ENCODE measurements at places on chromosomes 6 and 20.

- DNase-seq = peak; percentile 85
Observed at GRCh38 chr6:164832410-164832809, 477.0 kb downstream of the C6orf118 start.

DNA sequence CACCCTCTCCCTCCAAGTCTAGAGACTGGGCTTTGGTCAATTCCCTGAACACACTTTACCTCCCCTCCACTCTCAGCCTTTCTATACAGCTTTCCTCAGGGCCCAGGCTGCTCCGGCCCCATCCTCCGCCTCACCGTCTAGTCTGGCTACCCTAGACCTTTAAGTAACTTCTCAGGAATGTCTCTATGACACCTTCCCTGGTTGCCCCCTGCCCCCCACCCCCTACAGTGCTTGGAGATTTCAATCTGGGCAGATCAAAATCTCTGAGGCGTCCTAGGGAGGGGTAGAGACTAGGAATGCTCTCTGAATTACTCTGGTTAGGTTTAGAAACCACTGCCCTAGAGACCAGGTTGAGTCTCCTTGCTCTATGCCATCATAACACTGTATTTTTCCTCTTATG is 6.1 kb downstream of the UBE2J1 start:
- DNase-seq = no peak

DNA sequence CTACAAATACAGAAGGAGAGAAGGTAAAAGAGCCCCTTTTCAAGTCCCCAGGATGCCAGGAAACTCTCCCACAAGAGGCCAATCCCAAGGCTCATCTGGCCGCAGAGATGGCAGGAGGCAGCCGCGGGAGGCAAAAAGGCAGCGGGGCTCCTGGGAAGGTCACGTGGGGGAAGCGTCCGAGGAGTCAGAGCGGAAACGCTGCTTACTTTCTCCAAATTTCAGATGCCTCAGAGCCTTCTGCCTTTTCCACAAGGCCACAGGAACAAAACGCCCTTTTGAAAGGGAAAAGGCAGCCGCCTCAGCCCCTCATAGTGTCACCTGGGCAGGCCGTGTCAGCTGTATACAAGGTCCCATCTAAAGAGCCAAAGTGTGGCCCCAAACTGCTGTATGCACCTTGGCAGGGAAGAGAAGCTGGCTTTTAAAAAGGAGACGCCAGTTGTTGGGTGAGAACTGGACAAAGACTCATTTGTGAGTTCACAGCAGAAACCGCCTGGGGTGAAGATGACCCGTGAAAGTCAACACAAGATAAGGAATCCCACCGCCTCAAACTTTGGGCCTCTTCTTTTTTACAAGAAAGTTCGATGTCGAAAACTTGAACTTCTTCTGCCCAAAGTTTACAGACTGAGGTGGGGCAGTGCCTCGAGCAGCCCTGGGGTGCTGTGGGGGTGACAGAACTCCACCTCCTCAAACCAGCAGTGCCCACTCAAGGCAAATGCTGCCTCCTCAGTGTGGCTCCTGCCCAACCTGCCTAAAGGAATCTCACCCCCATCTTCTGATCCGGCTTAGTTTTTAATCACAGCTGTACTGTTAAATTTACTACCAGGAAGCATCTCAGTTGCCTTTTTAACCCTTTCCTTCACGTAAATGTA is 45.4 kb downstream of the EZR start:
- no peak for DNase-seq

- DNase-seq = no peak
Observed at GRCh38 chr6:87742106-87742505, 40.1 kb upstream of the AKIRIN2 start.

GRCh38 chr6:30742316-30743098 is at the start of gene FLOT1:
Gene FLOT1 (minus strand): TSS chr6:30742687. CDS start chr6:30742189, 498 bp downstream.
- peak; percentile 93 for DNase-seq

DNA sequence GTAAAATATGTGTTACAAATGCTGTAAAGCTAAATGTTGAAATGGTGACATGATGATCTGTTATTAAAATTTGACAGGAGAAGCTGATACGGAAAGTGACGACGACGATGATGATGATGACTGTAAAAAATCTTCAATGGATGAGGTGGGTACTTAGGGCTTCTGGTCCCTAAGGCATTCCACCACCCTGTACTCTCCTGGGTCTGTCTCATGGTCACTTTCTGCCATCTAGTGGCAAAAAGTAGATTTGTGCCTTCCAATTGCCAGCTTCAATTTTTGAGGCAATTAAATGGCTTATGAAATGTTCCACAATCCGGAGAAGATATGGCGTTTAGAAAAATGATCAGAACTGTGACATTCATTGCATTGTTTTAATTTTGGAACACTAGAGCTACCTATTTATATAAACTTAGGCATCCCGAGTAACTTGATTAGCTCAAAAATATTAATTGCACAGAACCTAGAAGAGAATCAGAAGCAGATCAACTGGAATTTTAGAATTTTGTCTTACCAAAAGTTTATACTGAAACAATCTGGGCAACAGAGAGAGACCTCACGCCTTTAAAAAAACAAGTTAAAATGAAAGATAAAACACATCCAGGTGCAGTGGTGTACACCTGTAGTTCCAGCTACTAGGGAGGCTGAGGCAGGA is 346.5 kb upstream of the PLCB4 start:
- peak; percentile 68 for DNase-seq

- DNase-seq = no peak
Observed at GRCh38 chr6:41914869-41915530, 5.9 kb downstream of the MED20 start.

Data from globus pallidus (tissue), 1 donor.